Activated T-cell treated with anti-CD3 and anti-CD28 coated beads for 4 hours (primary cell): ENCODE measurements at places on chromosomes 1 and 21.
A peak's percentile ranks its signal among the peaks of the same experiment; 100 is the strongest.

DNA sequence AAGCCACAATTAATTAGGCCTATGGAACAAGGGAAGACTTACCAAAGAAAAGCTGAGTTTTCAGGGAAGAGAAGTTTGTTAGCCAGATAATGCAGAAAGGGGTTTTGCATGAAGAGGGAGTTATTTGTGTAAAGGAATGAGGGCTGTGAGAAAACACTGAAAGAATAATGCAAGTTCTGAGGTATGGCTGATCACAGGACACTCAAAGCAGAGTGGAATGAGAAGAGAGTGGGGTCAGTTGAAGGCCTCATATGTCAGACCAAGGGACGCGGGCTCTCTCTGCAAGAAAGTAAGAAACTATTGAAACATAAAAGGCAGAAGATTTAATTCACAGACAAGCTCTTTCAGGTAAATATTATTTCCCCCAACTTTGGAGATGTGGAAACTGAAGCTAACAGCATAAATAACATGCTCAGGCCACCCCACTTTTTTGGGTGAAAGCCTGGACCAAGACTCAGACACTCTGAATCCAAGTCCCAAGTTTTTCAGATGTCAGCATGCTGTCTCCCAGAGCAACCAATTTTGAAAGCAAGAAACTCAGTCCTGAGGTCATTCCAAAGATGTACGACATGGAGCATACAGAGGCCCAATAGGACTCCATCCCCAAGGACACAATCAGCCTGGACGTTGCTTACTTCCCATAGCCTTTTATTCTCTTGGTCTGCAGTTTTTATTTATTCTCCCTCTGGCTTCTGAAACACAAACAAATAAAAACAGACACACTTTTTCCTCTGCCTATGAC lies 47.3 kb upstream of the FGGY start:
- no peak for DNase-seq

DNA sequence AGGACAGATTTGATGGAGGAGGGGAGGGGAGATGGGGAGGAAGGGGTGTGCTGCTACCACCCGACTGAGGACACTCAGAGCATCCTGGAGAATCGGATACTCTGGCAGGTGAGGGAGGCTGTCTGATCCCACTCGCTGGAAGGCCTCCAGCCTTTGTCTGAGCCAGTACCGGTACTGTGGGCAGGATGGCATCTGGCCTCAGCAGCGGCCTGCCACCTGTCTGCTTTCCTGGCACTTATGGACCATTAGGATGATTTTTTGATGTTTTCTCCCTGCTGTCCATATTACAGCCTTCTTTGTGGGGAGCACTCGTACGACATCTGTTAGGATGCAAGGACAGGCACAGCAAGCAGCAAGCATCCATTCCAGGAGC lies 11.5 kb downstream of the ATP2B4 start:
- DNase-seq: no peak

DNA sequence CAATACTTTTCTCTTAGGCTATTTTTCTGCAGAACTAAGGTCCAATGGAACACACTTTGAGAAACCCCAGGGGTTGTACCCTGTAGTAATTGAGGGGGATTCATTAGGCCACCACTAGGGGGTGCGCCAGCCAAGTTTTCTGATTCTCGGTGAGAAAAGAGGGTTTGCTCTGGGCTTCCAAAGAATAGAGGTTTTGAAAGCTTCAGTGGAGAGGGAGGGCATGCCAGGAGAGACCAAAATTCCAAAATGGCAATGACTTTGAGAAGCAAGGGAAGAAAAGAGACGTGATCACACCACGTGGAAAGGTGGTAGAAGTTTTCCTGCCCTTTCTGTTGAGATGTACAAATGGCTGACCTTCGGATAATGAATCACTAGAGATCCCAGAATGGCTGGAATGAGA lies 323.3 kb downstream of the RPS6KC1 start:
- DNase-seq: peak; percentile 55

- no peak for DNase-seq
These were observed 26.4 kb downstream of the RRAGC start for GRCh38 chr1:38833146-38833545.

DNA sequence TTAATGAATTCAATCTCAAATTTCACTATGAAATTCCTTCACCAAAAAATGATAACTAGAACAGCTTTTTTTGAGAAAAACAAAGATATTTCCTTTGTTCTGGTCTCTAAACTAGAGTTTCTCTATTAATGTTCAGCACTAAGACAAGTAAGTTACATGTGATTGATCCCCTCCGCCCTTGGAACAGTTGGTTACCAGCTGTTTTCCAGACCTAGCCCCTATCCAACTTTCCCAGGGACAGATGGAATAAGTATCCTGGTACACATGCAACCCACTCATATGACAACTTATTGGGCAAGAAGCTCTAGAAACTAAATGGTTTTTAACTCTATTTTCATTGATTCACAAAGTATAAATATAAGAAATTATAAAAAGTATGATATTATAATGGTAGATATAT lies 140.4 kb downstream of the COP1 start:
- no peak for DNase-seq
